Pons (tissue), 1 donor: ENCODE measurements at places on chromosomes 6 and 20.
A peak's percentile ranks its signal among the peaks of the same experiment; 100 is the strongest.

DNA sequence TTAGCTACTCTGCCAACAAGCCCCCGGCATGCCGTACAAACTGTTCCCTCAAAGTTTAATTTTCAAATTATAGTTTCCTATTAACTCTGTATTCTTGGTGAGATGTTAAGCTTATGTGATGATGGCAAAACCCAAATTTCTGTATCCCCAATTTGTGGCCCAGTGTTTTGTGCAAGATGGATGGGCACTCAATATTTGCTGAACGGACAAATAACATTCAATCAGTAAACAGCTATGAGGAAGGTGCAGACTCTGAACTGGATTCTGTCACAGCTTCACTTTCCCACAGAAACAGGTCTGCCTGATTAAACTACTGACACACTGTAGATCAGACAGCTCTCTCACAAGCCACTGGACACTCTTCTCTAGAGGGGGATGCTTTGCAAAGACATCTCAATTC is 54.1 kb downstream of the NUDT3 start:
- DNase-seq: no peak

GRCh38 chr6:14121936-14122344 is 4.4 kb downstream of the CD83 start:
- peak; percentile 81 for DNase-seq

DNA sequence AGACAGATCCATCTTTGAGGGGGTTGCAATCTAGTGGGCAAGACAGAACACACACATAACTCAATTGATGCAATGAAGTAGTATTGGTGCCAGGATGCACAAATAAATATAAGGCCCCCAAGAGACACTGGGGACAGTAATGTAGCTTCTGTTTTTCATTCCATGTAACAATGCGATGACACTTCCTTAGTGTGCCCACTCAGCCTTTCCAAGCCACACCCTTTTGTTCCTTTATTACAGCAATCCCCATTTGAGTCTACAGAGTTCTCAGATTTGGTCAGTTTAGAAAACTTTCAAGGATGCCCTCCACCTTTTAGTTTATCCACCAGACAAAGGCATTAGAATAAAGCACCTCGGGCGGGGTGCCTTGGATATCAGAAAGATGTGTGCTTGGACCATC is 15.5 kb downstream of the TGM3 start:
- DNase-seq: no peak

DNA sequence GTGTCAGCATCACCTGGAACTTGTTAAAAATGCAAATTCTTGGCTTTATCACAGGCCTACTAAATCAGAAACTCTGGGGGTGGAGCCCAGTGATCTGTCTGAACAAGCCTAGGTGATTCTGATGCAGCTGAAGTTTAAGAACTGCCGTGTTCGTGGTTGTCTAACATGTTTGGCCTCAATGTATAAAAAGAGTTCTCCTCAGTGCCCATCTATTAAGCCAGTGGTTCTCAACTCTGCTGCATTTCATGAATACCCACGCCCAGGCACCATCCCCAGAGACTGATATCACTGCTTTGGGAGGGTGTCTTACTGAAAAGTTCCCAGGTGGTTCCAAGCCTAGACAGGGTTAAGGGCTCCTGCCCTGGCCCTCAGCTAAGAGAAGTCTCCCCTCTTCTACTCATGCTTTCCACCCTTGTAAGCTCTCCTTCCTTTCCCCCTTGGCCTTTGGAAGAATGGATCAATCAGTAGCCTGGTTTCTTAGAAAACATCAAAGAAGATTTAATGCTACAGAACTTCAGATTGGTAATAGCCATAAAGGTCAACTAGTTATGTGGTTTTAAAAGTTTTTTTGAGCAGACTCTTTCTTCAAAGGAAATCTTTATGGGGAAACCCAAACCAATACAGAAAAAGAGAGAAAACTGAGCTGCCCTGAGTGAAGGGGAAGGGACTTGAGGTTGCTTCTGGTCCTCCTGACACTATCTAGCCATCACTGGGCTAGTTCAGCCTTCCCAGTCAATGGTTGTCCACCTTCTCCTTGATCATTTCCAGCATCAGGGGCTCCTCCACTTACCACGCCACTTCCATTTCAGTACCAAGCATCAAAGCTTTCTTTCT is 38.9 kb upstream of the TNFAIP3 start:
- no peak for DNase-seq

DNA sequence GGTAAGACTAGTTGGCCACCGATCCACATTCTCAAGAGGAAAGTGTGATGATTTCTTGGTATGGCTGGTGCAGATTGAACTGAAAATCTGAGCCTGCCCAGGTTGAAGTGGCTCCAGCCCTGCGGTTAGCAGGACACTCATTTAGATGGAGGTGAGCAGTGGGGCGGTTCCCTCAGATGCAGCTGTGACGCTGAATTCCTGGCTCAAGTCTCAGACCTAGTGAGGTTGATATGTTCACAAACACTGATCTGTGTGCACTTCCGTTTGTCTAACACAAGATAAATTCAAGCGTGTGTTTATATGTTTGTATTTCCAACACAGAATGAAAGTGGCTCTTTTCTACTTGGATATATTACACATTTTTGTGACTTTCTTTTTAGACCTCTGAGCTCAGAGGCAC is 83.4 kb upstream of the FRMD1 start:
- DNase-seq: no peak

DNA sequence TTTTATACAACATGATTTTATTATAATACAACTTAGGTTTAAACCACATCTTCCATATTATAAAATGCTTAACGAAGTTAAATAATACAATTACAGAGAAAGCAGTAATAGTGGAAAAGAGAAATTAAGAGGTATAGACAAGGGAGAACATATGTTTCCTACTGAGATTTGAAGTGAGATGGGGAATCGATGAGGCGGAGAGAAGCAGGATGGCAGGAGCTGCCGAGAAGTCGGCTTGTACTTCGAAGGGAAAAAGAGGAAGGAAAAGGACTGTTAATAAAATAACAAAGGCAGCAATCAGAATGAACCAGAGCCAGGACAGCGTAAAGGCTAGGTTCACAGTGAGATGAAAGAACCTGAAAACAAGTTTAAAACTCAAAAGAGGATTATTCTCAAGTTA is 15.4 kb downstream of the FBXL4 start:
- DNase-seq: no peak

DNA sequence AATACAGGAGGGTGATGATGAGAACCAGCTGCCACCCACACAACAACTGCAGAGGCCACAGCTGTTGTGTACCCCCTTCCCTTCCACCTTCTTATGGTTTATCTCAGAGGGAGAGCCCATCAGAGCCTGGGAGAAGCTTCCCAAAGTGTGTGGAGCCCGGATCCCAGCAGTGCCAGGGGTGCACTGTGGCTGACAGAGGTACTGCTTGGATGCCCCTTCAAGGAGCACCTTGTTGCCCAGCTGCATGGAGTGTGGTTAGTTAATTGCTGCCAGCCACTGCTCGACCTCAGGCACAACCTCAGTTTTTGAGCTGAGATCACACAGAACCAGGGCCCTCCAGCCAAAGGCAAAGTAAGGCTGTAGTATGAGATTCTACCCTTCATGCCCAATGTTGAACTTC is 13.0 kb downstream of the PI3 start:
- no peak for DNase-seq

DNA sequence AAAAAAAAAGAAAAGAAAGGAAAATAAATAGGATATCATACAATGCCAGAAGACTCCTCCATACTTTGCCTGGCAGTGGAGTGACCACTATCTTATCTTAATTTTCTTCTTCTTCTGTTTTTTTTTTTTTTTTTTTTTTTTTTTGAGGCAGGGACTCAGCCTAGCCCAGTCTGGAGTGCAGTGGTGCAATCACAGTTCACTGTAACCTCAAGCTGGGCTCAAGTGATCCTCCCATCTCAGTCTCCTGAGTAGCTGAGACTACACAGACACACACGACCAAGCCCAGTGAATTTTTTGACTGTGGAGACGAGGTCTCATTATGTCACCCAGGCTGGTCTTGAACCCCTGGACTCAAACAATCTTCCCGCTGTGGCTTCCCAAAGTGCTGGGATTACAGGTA is 17.1 kb upstream of the MMP9 start:
- DNase-seq: no peak

GRCh38 chr20:20192366-20192765 is 140.0 kb downstream of the CFAP61 start:
- no peak for DNase-seq

DNA sequence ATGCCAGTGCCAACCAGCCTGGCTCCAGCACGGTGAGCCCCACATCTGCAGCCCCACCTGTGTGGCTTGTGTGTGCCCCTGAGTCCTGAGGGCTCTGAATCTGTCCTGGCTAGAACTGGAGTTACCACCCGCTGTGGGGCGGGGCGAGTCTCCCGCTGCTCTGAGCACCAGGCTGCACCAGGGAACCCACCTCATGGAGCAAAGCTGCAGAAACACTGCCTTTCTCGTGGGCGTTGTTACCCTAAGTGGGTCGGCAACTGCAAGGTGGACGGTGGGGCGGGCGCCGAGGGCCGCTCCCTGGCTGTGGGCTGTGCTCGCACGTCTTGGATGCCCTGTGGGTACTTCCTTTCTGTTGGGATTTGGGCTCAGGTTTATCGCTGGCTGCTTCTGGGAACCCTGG is 12.7 kb upstream of the ZBTB46 start:
- DNase-seq: no peak
